ENCODE measurements at places on chromosomes 12 and 14.

DNA sequence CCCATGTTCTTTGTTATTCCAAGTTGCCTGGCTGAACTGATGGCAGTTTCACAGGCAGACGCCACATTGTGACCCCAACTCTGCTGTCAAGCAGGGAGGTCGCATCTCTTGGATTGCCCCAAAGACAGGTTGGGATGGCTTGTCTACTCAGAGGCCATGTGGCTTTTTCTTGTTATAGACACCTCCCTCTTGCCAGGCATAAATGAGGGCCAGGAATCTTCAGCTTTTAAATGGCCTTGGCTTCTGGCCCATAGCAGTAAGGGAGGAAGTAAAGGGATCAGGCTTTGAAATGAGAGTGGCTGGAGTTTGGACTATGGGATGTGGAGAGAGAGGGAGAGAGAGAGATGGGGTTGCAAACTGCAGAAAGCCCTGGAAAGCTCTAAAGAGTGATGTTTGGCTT lies 215.0 kb downstream of the TBX5 start:
- DNase-seq = no peak

DNA sequence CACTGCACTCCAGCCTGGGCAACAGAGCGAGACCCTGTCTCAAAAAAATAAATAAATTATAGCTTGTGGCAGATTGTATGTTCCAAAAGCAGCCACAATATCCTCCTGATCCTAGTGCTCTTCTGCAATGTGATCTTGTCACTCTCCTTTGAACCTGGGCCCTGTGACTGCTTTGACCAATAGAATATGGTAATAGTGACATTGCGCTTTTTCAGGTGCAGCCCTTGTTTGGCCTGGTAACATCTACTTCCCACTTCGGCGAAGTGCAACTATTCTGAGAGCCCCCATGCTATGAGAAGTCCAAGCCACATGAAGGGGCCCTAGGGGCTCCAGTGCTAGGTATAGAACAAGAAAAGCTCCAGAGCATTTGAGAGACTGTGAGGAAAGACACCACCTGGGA lies 31.1 kb upstream of the DENND5B start:
- DNase-seq = no peak

GRCh38 chr14:59306775-59307174 lies 118.3 kb downstream of the DAAM1 start:
- DNase-seq = no peak

DNA sequence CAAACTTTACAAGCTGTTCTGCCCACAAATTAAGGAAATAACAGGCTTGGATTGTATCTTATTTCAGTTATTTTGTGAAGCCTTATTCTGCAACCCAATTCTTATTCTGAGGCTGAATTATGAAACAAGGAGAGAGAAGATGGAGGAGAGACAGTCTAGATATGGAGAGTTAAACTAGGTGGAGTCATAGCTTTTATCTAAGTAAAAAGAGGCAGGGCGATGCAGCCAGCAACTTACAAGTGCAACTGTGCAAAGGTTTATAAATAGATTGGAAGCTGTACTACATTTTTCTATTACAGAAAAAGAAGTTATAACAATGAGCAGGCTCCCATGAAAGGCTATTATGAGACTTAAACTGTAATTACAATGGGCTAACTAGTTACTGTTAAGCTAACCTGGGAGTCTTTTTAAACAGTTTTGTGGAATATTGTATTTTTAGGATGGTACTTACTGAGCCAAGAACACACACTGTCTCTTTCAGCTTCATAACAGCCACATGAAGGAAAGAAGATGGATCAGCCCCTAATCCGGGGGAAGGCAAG lies 22.4 kb downstream of the NID2 start:
- DNase-seq = no peak

DNA sequence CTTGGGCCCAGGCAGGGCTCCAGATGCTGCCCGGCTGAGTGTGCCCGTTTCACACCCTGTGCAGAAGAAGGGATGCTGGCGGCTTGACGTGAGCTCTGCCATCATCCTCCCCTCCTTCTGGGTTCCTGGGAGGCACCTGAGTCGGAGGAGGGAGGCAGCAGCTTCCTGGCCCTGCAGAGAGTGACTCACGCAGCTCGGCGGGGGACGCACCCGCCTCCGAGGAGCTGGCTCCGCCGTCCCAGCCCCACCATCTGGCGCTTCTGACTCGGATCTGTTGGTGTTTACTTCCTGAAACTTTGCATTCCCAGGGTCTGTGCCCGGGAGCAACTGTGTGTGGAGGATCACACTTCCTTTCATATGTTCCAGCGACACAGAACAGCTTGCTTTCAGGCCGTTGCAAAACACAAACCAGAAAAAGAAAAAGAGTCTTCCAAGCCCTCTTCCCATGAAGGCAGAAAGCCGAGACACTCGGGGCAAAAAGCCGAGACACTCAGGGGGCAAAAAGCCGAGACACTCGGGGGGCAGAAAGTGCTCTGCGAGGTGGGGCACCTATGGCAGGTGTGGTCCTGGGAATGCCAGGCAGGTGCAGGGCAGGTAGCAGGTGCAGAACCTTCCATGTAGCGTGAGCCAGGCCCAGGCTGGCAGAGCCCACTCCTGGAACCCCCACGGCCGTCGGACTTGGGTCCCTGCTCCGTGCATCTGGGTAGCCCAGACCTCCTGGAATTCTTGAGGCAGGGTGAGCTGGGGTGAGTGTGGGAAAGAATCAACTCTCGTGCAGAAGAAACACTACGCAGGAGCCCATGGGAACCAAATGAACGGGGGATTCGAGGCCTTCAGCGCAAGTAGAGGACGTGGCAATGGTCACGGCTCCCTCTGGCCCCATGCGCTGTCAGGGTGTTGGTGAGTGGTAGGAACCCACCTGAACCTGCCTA lies 27.6 kb upstream of the GALNT9 start:
- peak; percentile 46 for DNase-seq

DNA sequence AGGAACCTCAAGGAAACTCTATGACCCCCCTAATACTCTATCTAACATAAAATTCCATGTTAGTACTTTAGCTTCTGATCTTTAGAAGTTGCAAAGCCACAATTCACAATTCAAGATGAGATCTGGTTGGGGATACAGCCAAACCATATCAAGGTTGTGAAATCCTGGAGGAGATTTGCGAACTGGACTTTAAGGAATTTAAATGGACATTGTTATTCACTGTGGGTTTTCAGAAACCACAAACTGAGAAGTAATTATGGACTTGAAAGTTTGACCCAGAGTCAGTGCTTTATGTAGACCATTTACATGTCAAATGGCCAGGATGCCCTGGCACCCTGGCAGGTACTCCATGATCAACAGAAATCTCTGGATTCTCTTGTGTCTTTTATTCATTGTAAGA lies 14.2 kb upstream of the CDKL1 start:
- no peak for DNase-seq

DNA sequence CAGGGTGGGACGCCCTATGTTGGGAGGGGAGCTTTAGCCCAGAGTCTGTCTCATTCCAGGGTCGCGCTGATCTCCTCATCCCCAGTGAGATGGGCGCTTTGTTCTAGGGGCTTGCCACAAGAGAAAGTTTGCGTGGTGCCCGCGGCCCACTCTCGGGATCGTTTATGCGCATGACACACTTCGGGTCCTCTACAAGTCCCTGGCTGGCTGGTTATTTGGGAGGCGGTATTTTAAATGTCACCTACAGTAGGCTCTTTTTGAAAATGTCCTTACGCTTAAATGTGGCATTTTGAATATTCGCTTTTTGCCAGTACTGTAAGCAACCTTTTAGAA lies 541 bp downstream of the GOLT1B start:
- DNase-seq = no peak

GRCh38 chr12:4412056-4412455 lies 32.5 kb upstream of the FGF23 start:
- DNase-seq = no peak

- no peak for DNase-seq
Measured at GRCh38 chr14:81169711-81170103, 51.1 kb downstream of the GTF2A1 start.

DNA sequence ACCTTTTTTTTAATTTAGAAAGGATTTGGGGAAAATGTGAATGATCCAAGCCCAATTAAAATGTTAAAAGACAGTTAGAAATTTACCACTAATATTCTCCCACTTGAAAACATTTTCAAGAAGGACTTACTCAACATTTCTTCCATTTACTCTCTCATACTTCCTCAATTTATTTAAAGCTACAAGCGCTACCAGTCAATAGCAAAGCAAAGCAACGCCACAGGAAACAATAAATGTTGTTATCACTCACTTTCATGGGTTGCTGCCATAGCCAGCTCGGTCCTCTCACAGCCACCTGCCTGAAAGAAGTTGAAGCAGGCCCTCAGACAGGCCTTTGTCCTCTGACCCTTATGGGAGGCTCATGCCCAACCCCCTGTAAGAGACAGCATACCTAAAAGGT lies 6.0 kb upstream of the SOS2 start:
- DNase-seq = no peak

DNA sequence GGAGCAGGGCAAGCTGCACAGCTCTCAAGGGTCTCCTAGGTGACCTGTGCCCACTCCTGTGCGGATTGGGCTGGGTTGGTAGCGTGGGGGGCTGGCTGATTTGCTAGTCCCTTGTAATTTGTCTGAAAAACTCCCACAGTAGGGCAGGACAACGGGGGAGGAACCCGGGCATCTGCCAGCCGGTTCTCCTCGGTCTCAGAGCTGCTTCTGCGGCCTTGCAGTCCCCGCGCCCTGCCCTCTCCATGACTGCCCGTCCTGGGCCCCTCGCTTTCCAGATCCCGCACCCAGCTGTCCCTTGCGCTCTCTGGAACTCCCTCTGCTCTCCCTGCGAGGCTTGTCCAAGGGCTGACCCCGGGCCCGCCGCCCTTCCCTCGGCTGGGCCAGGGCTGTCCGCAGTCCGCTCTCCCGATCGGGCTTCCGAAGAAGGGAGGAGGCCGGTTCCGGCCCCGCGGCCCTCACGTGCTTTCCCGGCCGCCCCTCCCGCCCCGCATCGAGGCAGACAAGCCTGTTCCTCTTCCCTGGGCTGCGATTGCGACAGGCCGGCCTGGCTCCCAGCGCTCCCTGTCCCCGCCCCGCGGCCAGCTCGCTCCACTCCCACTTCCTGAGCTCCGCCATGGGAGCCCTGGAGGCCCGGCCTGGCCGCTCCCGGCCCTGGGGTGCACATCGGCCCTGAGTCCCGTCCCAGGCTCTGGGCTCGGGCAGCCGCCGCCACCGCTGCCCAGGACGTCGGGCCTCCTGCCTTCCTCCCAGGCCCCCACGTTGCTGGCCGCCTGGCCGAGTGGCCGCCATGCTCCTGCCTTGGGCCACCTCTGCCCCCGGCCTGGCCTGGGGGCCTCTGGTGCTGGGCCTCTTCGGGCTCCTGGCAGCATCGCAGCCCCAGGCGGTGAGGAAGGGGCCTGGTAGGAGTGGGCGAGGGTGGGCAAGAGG lies at the start of gene LTBR:
Gene LTBR, plus strand, starts transcription at position 591 of the 927 bp plus-strand sequence. Its CDS starts 197 bp downstream, at position 788.
- DNase-seq = peak; percentile 93

GRCh38 chr12:13784504-13784903 lies 196.9 kb downstream of the GRIN2B start:
- no peak for DNase-seq

GRCh38 chr12:107349839-107350238 lies 256.5 kb upstream of the CRY1 start:
- DNase-seq = no peak

DNA sequence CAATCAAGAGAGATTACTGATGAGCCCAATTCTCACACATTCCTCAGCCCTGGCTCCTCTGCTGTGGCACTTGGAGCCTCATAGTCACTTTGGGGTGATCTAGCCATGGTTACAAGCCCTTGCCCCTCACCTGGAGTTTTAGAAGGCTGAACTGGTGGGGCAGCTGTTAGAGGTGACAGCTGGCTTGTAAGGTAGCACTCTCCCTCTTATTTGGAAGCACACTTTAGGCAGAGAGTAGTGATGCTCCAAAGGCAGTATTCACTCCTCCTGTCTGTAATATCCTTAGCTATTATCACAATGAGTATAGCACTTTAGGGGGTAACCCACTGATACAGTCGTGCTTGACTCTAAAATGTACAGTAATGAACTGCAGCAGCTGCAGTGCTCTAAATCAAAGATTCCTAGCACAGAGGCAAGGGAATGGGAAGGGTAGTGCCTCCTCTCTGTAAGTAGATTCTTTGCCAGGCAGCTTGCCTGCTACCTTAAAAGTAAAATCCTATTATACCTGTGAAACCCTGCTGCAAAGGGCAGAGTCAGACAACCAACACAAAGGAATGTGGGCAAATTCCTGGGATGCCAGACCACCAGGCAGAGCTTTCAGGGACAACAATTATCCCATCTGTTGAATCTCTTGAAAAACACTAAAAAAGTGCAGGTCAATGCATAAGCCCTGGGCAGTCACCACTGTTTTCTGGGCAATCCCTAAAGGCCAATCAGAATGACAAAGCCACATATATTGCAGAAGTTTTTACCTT lies 336.3 kb downstream of the NOVA1 start:
- no peak for DNase-seq

Measured in right kidney (tissue), 9 donors.